ENCODE measurements at places on chromosomes 3 and 15. TPM values are rescaled to one million over a fixed set of nuclear protein-coding genes. Genes with fewer than 3 reads are reported as not detected.
A peak's percentile ranks its signal among the peaks of the same experiment; 100 is the strongest.

Gene SUSD5
- 0.85 TPM for total RNA-seq

DNA sequence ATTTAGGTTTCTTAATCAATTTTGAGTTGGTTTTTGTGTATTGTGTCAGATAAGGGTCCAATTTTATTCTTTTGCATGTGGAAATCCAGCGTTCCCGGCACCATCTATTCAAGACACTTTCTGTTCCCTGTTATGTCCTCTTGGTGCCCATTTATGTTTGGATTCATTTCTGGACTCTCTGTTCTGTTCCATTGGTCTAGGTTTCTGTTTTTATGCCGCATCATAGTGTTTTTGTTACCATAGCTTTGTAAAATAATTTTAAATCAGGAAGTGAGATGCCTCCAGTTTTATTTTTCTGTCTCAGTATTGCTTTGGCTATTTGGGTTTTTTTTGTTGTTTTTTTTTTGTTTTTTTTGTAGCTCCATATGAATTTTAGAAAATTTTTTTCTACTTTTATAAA lies 97.1 kb downstream of the LRRC28 start:
- no peak overlapping the region for H3K27ac ChIP-seq
- DNase-seq, result no peak
- H3K27me3 ChIP-seq, result no peaks in the 10 kb centered on the region
- H3K4me1 ChIP-seq, result no peaks in the 10 kb centered on the region
- H3K4me3 ChIP-seq, result no peak overlapping the region

DNA sequence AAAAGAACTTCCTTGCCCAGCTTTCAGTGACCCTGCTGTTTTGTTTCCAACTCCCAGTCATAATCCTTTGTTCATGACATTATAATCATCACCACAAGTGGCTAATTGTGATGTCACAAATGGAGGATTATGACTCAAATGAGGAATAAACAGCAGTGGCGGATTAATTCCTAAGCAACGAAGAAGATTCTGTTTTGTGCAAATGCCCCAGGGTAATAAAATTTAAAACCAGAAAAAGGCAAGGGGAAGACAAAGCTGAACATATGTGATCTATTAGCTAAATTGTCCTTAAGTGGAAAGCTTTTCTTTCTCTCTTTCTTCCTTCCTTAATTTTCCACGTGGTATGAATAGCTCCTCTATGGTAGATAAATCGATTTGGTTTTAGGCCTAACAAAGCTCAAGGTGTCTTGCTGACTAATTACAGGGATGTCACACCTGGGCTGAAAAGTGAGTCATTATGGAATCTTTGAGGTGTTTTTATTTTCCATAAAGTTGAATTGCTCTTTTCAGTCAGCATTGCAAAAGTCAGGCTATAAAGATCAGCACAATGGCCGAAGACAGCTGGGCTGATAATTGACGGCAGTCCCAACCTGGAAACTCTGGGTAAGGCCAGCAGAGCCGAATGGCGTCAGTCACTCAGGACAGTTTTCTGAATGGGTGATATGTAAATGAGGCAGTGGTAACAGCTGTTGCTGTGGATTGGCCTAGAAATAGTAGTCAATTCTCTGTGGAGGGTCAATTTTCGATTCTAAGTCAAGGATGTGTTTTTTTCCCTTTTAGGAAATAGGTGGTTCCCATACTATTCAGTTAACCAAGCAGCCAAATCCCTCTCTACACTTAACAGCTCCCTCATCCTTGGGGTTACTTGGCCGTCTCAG lies 121.5 kb downstream of the PTPRG start:
- H3K27ac ChIP-seq, result peak overlapping the region; percentile 44
- no peaks in the 10 kb centered on the region for H3K27me3 ChIP-seq
- no peaks in the 10 kb centered on the region for H3K36me3 ChIP-seq
- DNase-seq, result no peak

- no peaks in the 10 kb centered on the region for H3K4me1 ChIP-seq
- no peak overlapping the region for H3K27ac ChIP-seq
- no peak overlapping the region for H3K4me3 ChIP-seq
Measured at GRCh38 chr15:80467311-80467714, 63.1 kb downstream of the ARNT2 start.

DNA sequence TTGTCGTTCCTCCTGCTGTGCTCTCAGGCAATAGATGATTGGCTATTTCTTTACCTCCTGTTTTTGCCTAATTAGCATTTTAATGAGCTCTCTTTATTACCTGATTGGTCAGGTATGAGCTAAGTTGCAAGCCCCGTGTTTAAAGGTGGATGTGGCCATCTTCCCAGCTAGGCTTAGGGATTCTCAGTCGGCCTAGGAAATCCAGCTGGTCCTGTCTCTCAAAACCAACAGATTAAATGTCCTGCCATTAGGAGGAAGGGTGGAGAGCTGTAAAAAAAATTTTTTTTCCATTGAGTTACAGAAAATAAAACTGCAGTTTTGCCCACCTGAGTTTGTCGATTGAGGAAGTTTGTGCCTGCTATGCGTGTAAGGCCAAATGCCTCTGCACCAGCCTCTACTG lies 5.4 kb upstream of the ACSBG1 start:
- no peaks in the 10 kb centered on the region for H3K27me3 ChIP-seq
- no peaks in the 10 kb centered on the region for H3K36me3 ChIP-seq
- H3K4me1 ChIP-seq, result peaks cover 3% of the 10 kb centered on the region
- no peak for DNase-seq

GRCh38 chr3:185152410-185153170 lies at the start of gene C3orf70:
C3orf70 (minus strand) TSS chr3:185153060; CDS start chr3:185152823, 237 bp downstream.
- peak within 1 kb of the TSS; percentile 54 for H3K4me3 ChIP-seq
- peak within 1 kb of the TSS; percentile 88 for H3K27ac ChIP-seq

DNA sequence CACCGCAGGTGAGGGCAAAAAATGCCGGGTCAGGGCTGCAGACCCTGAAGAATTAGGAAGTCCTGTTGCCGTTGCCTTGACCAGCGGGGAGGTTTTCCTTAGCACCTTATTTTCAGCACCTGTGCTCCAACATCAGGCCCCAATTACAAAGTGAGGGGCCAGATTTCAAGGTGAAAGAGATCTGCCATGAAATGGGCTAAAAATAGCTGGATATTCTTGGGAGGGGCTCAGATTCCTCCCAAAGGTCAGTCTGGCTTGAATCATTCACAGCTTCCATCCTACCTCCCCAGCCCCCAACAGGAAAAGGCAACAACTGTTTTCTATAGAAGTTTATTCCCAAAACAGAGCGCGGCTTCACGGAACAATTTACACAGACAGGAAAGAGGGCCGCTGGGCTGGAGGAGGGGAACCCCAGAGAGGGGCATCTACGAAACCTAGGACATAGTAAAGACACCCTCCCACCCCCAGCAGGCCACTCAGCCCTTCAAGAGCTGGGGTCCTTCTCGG lies 941 bp upstream of the SLC26A6 start:
- H3K4me3 ChIP-seq, result peak overlapping the region; percentile 90
- H3K4me1 ChIP-seq, result peaks cover 3% of the 10 kb centered on the region
- peak overlapping the region; percentile 84 for H3K27ac ChIP-seq
- peaks cover 17% of the 10 kb centered on the region for H3K36me3 ChIP-seq
- no peak for DNase-seq
- H3K27me3 ChIP-seq, result no peaks in the 10 kb centered on the region

DNA sequence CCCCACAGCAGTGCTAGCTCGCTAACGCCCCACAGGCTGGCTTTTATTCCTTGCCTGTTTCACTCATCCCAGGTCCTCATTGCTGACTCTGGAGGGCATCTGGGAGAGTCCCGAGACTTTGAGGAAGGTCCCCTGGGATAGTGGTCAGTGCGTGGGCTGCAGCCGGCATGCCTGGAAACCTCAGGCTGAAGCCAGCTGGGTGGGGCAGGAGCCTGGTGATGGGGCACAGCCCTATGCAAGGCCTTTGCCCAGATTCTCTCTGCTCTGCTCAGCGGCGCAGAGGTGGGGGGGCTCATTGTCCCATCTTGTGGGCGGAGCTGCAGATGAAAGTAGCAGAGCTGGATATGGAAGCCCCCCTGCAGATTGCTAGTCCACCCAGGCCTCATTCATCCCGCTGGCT lies 55.7 kb upstream of the SMAD6 start:
- H3K27ac ChIP-seq, result no peak overlapping the region
- no peak overlapping the region for H3K4me3 ChIP-seq
- H3K27me3 ChIP-seq, result no peaks in the 10 kb centered on the region
- H3K4me1 ChIP-seq, result no peaks in the 10 kb centered on the region
- DNase-seq, result no peak
